Stromal cell of bone marrow (primary cell): ENCODE measurements at places on chromosomes 3 and 15.
A peak's percentile ranks its signal among the peaks of the same experiment; 100 is the strongest.

DNA sequence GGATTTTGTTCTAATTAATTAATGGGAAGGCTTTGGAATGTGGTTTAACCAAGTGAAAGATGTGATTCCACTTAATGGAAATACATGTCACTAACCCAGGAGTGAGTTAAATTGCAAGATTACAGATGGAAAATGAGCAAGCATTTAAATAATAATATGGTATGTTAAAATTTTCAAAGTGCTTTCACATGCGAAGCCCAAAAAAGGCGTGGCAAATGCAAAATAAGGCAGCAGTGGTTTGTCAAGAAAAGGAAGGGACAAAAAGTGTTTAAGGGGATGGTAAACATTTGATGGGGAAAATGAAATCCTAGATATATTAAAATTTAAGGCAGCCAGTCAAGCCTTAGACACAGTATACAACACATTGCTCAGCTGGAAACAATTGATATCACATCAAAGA is 2.9 kb downstream of the TICRR start:
- DNase-seq = no peak

GRCh38 chr15:21260966-21261395 is 179.3 kb downstream of the POTEB3 start:
- DNase-seq = no peak

DNA sequence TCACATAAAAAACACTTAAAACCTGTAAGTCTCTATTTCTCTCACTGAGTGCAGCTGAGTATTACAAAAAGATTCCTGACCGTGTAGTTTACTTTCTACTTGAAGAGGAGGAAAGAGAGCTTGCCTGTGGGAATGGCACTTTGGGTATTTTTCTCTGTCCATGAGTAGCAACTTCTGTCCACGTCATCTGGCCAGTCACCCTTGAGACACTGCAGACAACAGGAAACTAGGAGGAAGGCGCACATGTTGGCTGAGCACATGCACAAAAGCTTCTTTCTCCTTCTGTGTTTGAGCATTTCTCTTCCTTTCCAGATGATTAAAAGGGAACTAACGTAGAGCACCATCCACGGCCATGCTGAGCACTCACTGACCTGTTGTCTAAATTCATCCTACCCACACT is 19.7 kb downstream of the STARD5 start:
- DNase-seq = peak; percentile 43

DNA sequence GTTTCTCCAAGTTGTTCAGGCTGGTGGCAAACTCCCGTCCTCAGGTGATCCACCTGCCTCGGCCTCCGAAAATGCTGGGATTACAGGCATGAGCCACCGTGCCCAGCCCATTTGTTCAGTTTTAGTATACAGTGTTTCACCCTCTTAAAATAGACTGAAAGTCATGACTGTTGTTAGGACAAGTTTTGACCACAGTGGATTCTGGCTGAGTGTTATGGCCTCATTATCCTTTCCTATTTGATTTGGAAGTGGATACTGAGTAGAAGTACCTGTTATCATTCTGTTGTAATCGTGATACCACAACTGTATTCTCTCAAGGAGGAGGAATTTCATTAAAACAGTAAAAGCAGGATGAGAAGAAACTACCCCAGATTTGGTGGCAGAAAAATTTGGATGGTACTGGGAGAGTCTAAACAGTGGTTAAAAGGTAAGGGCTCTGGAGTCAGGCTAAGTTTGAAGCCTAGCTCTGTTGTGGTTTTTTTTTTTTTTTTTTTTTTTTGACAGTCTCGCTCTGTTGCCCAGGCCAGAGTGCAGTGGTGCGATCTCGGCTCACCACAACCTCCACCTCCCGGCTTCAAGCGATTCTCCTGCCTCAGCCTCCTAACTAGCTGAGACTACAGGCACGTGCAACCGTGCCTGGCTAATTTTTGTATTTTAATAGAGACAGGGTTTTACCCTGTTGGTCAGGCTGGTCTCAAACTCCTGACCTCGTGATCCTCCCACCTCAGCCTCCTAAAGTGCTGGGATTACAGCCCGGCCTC is 2.6 kb downstream of the MAP2K1 start:
- no peak for DNase-seq

DNA sequence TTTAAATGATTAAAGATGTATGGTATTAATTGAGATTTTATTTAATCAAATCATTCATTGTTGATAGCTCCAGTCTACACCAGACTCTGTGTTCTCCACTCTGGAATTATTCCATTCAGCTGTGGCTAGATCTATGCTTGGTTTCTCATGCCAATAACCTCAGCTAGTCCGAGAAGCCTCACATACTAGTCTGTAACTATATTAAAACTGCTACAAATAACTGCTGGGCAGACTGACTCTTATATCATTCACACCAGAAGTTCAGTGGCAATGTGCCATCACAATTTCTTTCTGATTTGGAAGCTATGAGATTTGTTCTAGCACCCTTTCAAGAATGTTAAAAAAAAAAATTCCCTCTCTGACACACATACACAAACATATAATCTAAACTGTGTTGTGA is 947.3 kb downstream of the ROBO1 start:
- DNase-seq = no peak

GRCh38 chr15:38652183-38652794 is 87.7 kb upstream of the RASGRP1 start:
- no peak for DNase-seq

GRCh38 chr3:194596906-194597305 is 36.3 kb downstream of the TMEM44 start:
- DNase-seq = no peak

DNA sequence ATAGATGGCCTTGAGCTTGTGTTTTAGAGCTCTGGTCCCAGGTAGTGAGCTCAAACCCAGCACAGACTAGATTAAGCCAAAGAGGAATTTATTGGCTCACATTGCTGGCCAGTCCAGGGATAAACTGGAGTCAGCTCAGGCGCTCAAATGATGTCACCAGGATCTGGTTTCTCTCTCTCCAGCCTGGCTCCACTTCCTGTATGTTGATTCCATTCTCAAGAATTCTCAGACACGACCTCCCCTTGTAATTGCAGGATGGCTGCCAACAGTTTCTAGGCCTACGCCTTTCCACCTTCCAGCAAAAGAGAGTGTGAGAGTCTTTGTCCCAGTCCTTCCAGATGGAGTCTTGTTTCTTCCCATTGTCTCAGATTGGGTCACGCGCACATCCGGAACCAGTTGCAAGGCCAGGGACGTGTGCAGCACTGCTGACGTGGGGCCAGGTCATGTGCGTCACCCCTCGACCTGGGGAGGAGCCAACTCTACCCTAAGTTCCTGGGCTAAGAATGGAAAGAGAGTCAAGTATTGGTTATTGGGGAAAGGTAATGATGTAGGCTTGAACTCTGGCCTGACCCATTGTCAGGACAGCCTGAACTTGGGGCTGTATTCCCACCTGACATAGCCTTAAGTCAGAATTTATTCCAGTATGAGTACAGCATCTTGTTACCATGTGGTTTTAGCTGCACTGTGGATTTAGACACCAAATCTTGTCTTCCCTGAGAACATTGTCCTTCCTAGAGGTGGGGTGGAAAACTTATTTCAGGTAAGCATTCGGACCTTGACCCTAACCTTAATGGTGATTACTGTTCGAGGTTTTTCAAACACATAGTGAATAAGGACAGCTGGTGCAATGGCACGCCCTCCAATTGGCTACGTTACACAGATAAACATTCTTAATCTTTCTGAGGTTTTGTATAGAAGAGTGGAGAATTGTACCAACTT is 31.6 kb downstream of the CACNA1D start:
- DNase-seq = peak; percentile 5

DNA sequence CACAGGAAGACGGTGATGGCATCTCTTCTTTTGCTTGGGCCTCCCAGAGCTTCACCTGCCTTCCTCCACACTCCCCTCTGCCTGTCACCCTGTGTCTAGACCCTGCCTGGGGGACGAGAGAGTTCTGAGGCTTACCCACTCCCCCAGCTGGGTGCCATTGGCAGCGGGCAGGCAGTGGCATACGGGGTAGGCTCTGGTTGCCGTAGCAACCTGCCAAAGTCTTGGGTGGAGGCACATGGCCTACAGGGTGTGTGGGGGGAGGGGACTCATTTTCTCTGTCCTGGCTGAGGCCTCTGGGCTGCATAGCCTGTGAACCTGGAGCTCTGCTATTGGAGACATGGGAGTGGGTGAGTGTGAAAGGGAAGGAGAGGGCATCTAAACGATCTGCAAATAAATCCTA is 4.4 kb downstream of the INSYN1 start:
- no peak for DNase-seq

GRCh38 chr3:39727415-39727814 is 82.0 kb upstream of the MYRIP start:
- DNase-seq = no peak

- peak; percentile 56 for DNase-seq
These were observed 12.4 kb upstream of the EID1 start for GRCh38 chr15:48865370-48866079.

GRCh38 chr3:128240232-128240631 is 87.0 kb downstream of the EEFSEC start:
- no peak for DNase-seq

- no peak for DNase-seq
These were observed 4.8 kb downstream of the GALNT15 start for GRCh38 chr3:16179261-16179660.

DNA sequence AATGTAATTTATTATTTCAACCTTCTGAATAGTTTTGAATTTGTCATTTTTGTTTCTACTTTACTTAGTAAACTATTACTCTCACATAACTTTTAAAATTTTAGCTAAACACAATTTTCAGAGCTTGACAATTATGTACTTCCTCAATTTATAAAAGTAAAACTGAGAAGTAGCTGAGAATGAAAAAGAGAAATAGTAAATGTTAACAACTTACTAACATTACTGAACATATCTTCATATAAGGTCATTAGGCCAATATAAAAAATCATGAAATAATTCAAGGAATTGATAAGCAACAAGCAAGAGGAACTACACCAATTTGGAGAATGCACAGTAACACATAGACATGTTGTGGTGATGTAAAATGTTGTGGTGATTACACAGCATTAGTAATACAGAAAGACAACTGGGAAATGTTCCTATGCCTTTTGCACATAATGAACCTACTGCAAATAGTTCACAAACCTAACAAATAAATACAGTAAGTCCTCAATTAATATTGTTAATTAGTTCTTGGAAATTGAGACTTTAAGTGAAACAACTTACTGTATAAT is 137.9 kb downstream of the CBLB start:
- DNase-seq = no peak

GRCh38 chr15:62546628-62547027 is 381.5 kb upstream of the C2CD4B start:
- no peak for DNase-seq

GRCh38 chr3:126529585-126530170 is 5.7 kb downstream of the CHST13 start:
- no peak for DNase-seq

GRCh38 chr3:150399060-150399459 is 9.0 kb upstream of the TSC22D2 start:
- DNase-seq = no peak

- no peak for DNase-seq
These were observed 62.8 kb upstream of the MEX3B start for GRCh38 chr15:82108489-82109078.

DNA sequence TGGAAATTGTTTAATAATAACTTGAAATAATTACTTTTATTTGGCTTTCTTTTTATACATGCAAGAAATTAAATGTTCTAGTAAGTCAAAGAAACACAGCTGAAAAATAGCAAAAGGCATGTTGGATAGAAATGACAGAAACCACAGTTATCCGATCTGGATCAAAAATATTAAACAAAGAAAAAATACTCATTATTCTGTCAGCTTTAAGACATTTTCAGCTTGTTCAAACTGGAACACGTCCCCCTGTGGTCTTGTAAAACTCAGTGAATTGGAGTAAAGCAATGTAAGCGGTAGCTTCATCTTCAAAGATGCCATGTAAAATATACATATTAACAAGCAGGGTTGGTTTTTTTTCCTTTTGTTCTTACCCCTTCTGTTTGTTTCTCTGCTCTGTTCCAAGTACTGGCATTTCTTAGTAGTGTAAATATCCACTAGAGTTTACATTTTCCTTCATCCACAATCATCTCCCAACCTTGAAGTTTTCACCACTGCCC is 223.4 kb downstream of the IGSF11 start:
- DNase-seq = no peak

DNA sequence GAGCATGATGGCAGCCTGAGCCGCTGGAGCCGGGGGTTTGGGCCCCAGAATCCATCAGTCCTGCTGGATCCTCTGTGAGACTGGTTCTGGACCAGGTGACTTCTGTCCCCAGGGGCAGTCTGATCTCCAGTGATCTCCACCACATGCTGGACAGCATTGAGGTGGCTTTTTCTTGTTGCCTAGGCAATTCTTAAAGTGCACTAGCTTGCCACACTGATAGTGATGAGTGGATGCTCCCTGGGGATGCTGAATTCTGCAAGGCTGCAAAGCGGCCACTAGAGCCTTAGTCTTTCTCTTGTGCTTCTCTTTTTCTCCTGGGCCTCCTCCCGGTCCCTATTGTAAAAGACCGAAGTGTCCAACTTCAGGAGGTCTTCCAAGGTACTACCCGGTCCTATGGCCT is 70.4 kb upstream of the ATP11B start:
- DNase-seq = peak; percentile 9
